ENCODE measurements at places on chromosomes 7 and 10.

DNA sequence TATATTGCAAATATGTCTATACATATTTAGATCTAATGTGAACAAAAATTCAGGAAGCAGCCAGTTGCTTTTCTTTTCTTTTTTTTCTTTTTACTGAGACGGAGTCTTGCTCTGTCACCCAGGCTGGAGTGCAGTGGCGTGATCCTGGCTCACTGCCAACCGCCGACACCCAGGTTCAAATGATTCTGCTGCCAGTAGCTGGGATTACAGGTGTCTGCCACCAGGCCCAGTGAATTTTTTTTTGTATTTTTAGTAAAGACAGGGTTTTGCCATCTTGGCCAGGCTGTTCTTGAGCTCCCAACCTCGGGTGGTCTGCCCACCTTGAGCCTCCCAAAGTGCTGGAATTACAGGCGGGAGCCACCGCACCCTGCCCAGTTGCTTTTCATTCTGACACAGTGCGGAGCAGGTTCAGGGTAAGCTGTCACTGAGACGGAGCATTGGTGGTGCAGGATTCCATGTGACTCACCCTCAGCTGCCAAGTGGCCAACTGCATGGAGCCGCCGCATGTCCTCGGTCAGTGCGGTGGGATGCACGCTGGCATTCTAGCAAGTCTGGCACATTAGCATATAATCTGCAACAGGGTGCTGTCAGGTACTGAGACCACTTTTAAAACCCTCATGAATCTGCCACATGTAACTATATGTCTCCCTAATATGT, 362.7 kb downstream of the DNAJB6 start:
- DNase-seq, result no peak

GRCh38 chr10:75469006-75469616, 37.7 kb downstream of the LRMDA start:
- peak; percentile 73 for DNase-seq

GRCh38 chr7:25954395-25954794, 197.6 kb upstream of the NFE2L3 start:
- DNase-seq, result no peak

DNA sequence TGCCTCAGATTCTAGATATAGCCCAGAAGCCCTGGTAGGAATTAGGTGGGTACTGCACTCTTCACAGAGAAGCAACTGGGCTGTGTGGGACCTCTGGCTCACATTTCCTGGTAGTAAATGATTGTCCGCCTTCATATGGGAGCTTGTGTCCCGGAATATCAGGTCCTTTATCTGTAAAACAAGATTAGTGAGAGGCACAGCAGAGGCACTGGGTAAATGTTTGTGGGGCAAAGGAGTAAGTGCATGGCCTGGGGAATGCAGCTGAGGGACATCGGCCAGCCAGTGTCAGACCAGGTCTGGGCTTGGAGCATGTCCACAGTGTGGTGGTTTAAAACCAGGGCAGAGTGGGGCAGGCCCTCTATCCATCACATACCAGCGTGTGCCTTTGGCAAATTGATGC, 323.3 kb upstream of the ZMIZ1 start:
- no peak for DNase-seq

GRCh38 chr10:51937308-51938140, 238.1 kb upstream of the CSTF2T start:
- no peak for DNase-seq

GRCh38 chr7:28725045-28725642, 233.0 kb downstream of the TRIL start:
- DNase-seq, result peak; percentile 81

GRCh38 chr7:70574970-70575799, 556.8 kb upstream of the GALNT17 start:
- no peak for DNase-seq

- no peak for DNase-seq
Measured at GRCh38 chr10:79047875-79048638, 20.7 kb upstream of the ZMIZ1 start.

GRCh38 chr7:108596560-108596959, 26.9 kb downstream of the DNAJB9 start:
- no peak for DNase-seq

DNA sequence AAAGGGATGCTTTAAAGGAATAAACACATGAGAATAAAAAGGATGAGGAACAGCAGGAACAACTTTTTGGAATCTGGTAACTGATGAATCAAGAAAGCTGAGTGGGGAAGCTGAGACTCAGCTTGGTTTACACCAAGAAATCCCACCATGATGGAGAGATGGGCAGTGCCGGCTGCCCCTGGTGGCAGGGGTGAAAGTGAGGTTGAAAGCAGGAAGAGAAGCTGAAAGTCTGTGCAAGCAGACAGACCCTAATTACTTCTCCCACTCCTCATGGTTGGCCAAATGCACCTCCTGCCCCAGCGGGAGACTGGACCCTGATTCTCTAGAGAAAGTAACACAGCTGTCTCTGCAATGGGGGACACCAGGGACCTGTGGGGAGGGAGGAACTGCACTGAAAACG, 57.6 kb upstream of the NANOS1 start:
- no peak for DNase-seq

DNA sequence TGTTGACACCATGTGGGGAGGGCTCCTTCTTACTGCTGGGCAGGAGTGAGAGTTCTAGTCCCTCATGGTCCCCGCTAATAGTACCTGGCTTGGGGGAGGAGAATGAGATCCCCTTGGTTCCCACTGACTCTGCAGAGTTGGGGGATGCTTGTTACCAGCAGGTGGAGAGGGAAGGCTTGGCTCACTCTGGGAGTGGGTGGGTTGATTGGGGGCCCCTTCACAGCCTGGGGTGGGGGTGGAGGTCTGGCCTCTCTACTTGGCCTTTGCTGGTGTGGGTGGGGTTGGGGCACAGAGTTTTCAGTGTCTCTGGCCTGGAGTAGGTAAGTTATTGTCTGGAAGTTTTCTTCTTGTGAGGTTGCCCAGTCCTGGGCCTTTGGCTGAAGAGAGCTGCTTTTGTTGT, 31.9 kb downstream of the ADCY1 start:
- DNase-seq, result no peak

DNA sequence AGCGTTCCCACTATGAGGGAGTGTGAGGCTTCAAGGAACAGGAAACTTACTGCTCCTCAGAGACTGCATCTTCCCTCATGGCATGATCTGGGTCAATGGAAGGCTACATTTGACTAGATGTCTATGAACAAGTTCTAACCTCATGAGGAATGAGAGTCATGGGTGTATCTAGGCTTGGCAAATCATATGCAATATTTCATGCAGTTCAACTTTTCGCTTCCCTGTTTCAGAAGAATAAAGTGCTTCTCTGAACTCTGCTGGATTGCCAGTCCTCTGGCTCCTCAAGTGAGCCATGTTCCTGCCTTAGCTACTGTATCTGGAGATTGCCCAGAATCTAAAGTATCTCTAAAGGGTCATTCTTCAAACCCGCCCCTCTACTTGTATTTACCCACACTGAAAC, 54.3 kb upstream of the SEMA3A start:
- DNase-seq, result no peak

GRCh38 chr7:128910569-128910945, at the start of gene KCP:
TSS of gene KCP (minus strand) at chr7:128910709. CDS start at chr7:128910676, 33 bp downstream.
- DNase-seq, result no peak

- no peak for DNase-seq
Measured at GRCh38 chr10:59580026-59580863, 129.4 kb downstream of the SLC16A9 start.

GRCh38 chr10:12349629-12350166, 351 bp downstream of the CAMK1D start:
- no peak for DNase-seq
